Upper lobe of left lung (tissue), 6 donors: ENCODE measurements at places on chromosomes 3 and 15.

DNA sequence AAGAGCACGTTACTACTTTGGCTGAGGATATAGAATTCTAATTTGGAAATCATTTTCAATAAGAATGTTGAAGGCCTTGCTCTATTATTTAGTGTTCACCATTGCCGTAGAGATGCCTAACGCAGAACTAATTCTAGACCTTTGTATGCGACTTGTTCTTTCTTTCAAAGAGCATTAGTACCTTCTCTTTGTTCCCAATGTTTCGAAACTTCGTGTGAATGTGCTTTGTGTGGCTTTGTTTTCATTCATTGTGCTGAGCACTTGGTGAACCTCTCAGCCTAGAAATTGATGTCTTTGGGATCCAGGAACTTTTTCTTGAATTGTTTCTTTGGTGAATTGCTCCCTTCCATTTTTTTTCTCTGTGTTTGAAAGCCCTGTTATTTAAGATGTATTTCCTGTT is 19.8 kb upstream of the PCSK6 start:
- DNase-seq: no peak

DNA sequence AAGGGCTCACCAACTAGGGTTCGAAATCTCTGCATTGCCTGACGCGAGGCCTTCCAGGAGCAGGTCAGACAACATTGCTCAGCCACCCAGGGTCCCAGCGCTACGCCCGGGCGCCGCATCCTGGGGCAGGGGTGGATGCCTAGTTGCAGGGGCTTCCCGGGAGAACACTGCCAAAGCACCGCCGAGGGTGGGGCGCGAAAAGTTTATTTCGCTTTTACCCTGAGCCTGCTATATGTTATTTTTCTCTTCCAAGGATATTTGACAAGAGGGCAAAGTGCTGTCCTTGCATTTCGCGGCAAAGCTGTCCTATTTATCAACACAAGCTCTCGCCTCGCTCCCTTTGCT is 549 bp upstream of the SOX14 start:
- no peak for DNase-seq

DNA sequence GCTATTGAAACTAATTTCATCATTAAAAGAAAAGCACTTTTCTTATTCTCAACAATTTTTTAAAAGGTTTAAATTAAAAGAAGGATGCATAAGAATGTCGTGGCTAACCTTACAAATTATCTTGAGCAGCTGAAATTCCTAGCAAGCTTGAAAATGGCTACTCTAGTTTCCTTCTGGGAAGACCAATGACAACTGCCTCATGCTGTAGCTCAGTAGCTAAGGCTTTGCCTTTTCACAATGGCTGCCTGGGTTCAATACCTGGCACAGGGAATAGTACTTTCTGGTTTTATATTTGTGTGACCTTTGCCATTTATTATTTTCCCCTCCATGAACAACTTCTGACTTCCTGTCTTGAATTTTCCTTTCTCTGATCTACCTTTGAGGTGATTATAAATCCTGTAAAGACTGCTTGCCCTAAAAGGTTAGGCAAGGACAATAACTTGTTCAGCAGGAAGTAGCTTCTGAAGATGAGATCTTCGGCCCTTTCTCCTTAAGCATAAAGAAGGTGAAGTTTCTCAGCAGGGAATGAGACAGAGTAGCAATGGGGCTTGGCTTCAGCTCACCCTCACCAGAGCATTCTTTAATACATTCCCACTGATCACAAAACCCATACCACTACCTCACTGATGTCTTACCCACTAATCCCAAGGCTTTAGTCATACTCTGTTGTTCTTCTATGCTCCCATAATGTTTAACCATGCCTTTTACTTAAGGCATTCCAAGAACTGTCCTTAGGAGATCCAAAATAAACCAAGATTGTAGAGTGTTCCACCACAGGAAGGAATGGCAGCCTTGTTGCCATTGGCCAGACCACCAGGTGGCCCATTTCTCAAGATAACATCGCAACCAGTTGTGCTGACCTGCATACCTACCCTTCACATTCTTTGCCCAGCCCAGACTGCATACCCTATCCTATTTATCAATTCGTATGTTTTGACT is 276.8 kb downstream of the ULK4 start:
- DNase-seq: no peak

DNA sequence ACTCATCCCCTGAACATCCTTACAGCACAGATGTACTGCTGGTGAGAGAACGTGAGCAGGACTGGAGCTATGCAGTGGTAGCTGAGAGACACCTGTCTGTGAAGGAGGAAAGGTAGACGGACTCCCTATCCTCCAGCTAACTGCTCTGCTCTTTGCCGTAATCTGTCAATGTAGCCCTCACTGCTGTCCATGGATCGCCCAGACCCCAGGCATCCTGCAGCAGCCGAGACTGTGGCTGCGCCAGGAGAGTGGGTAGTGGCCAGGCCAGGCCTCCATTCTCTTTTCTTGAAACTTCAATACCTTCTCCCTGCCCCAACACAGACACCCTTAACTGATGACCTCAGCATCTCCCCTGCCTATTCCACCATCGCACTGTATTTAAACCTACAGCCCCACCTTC is 44.5 kb downstream of the CRABP1 start:
- DNase-seq: no peak

DNA sequence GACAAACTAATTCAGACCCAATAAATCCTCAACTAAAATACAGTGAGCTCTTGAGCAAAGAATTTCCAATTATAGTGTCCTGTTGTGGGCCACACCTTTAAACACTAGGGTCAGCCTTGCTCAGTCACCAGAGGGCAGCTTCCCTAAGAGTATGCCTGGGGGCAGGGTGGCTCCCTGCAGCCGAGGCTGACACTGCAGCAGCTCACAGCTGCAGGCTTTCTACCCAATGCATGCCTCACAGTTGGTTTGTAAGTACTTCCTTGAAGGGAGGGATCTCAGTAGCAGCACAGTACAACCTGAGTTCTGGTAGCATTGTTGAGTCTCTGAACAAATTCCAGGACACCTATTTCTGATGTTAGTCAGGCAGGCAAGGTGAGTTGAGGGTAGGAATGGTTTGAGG is 335.6 kb downstream of the TUSC7 start:
- peak; percentile 35 for DNase-seq

GRCh38 chr15:63324770-63325169 is 47.4 kb downstream of the APH1B start:
- DNase-seq: no peak
